ENCODE measurements at places on chromosomes 12 and 14. TPM values are rescaled to one million over a fixed set of nuclear protein-coding genes. Genes with fewer than 3 reads are reported as not detected.

The BHLHE41 gene
- 34.5 TPM for total RNA-seq

The MYF6 gene
- total RNA-seq: not detected

The TAS2R42 gene
- not detected for total RNA-seq

The RDH12 gene
- not detected for total RNA-seq

The LRP1-AS gene
- not detected for total RNA-seq

The GOLGA3 gene
- total RNA-seq: 26.5 TPM

The TAS2R46 gene
- total RNA-seq: 0.43 TPM

The PPP2R3C gene
- 26.8 TPM for total RNA-seq

The GPR132 gene
- 0.89 TPM for total RNA-seq

The BCL7A gene
- 15.8 TPM for total RNA-seq

The IFNG-AS1 gene
- total RNA-seq: not detected

The LRRC74A gene
- not detected for total RNA-seq

The ZDHHC22 gene
- total RNA-seq: not detected

The OTX2 gene
- not detected for total RNA-seq

The ERP27 gene
- total RNA-seq: 0.19 TPM

The CMA1 gene
- 1.3 TPM for total RNA-seq

The CISTR gene
- 1.7 TPM for total RNA-seq

The APOF gene
- not detected for total RNA-seq

The CLEC1B gene
- not detected for total RNA-seq

The RAD9B gene
- 1.1 TPM for total RNA-seq

The SLC2A14 gene
- not detected for total RNA-seq

The ZNF219 gene
- total RNA-seq: 49.4 TPM

The ACSM4 gene
- total RNA-seq: not detected

The AMHR2 gene
- not detected for total RNA-seq

The FOXN3 gene
- 127 TPM for total RNA-seq

The LIN7A gene
- 13.7 TPM for total RNA-seq

The DNAJC22 gene
- not detected for total RNA-seq

The DTX1 gene
- total RNA-seq: 3.7 TPM

The GPR33 gene
- not detected for total RNA-seq

The RD3L gene
- total RNA-seq: 25.1 TPM

The MYF5 gene
- total RNA-seq: not detected

The SYCP3 gene
- total RNA-seq: not detected

The TEDC1 gene
- total RNA-seq: 6.4 TPM

The TMEM121 gene
- 3.4 TPM for total RNA-seq

The MYH6 gene
- 3,910 TPM for total RNA-seq

The HSP90AA1 gene
- total RNA-seq: 484 TPM

The PTCSC3 gene
- not detected for total RNA-seq

The ITGA7 gene
- 479 TPM for total RNA-seq

The CCDC198 gene
- total RNA-seq: not detected

The FGD6 gene
- 22.2 TPM for total RNA-seq

The RITA1 gene
- 18.1 TPM for total RNA-seq

The KIF21A gene
- 57.9 TPM for total RNA-seq

The PLEKHH1 gene
- 7.3 TPM for total RNA-seq

The MMP14 gene
- total RNA-seq: 26.0 TPM

The CLEC9A gene
- total RNA-seq: not detected

The SIX1 gene
- total RNA-seq: not detected

The TEX52 gene
- total RNA-seq: not detected

The SLC4A8 gene
- 0.08 TPM for total RNA-seq

The IL31 gene
- not detected for total RNA-seq

The LIN52 gene
- total RNA-seq: 6.7 TPM

The GIT2 gene
- 47.1 TPM for total RNA-seq

The ERGIC2 gene
- 86.6 TPM for total RNA-seq
